Thoracic aorta (tissue), 2 donors: ENCODE measurements at places on chromosomes 12 and 14. TPM values are rescaled to one million over a fixed set of nuclear protein-coding genes. Genes with fewer than 3 reads are reported as not detected.

Gene CNTN1
- total RNA-seq, result 42.8 TPM

Gene LGMN
- 83.6 TPM for total RNA-seq

Gene DPF3
- total RNA-seq, result 2.2 TPM

Gene MDM2
- total RNA-seq, result 101 TPM

Gene TAS2R8
- total RNA-seq, result not detected

Gene KRT2
- total RNA-seq, result 1.4 TPM

Gene CLEC9A
- not detected for total RNA-seq

DNA sequence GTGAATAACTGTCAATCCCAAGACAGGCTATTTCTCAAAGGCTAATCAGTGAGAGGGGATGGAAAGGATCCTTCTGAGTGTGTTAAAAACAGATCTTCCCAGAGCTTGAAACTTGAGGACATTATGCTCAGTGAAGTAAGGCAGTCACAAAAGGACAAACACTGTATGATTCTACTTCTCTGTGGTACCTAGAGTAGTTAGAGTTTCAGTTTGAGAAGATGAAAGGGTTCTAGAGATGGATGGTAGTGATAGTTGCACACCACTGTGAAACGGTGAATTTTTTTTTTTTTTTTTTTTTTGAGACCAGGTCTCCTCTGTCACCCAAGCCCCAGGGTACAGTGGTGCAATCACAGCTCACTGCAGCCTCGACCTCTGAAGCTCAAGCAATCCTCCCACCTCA is 133.8 kb downstream of the SAMD4A start:
- H3K27ac ChIP-seq, result peak overlapping the region; percentile 72
- no peaks in the 10 kb centered on the region for H3K27me3 ChIP-seq
- no peak for DNase-seq
- H3K36me3 ChIP-seq, result peaks cover 5% of the 10 kb centered on the region
- H3K4me3 ChIP-seq, result no peak overlapping the region

DNA sequence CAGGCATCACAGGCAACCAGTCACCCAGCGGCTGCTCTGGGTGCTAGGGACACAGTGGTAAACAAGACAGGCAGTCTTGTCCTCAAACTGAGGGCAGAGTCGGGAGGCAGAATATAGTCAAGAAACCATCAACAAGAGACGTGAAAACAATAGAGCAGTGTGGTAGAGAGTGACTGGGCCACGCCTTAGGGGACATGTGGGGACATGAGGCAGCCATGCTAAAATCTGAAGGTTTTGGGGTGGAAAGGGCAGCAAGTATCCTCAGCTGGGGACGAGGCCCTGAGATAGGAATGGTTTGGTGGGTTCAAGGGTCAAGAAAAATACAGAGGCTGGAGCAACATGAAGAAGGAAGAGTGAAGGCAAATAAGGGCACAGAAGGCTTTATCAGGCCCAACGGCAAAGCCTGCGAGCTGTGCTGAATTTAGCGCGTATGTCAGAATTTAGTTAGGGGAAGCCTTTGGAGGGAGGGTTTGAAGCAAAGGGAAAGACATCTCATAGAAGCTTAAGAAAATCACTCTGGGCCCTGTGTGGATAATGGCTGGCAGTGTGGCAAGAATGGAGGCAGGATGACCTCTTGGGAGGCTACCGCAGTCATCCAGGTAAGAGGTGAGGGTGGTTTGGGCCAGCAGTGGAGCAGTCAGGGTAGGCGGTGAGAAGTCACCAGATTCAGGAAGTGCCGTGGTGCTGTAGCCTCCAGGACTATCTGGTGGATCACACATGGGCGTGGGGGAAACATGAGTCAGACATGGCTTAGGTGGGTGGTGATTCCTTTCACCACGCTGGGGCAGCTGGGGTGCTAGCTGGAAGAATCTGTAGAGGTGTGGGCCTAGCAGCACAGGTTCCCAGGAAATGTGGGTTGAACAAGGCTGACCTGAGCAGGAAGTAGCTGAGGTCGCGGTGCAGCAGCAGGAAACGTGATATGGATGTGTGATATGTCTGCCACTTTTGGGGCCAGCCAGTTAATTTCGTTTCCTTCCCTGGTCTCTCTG is 3.0 kb downstream of the EVL start:
- no peaks in the 10 kb centered on the region for H3K4me1 ChIP-seq
- no peak overlapping the region for H3K27ac ChIP-seq
- H3K27me3 ChIP-seq, result no peaks in the 10 kb centered on the region

- H3K4me1 ChIP-seq, result no peaks in the 10 kb centered on the region
- H3K27me3 ChIP-seq, result no peaks in the 10 kb centered on the region
- H3K27ac ChIP-seq, result no peak overlapping the region
- no peaks in the 10 kb centered on the region for H3K36me3 ChIP-seq
Measured at GRCh38 chr12:25271486-25272098, 20.9 kb upstream of the KRAS start.

DNA sequence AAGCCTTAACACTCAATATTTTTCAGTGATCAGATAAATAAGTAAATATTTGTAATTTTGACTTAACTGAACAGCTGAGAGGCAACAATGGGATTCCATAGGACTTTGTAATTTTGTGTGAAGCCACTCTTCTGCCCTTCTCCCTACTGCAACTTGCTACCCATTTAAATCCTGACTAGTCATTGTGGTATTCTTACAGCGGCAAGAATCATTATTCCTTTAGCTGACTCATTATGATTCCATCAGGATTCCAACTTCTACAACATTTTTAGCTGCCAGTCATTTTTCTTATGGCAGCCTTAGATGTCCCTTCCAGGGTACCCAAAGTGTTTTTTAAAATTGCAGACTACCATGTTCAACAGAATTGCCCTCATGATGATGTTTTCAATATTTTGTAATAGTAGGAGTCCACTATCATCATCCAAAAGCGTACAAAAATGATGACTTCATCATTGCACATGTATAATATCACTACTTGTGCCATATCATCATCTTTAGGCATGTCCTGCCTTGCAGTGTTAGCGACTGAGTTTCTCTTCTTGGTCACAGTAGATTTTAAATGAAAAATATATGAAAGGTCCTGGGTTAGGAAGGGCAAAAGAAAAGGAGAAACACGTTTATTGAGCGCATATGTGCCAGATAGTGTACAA is 5.1 kb upstream of the MAGOHB start:
- H3K27me3 ChIP-seq, result no peaks in the 10 kb centered on the region
- DNase-seq, result no peak
- H3K36me3 ChIP-seq, result no peaks in the 10 kb centered on the region

- H3K36me3 ChIP-seq, result no peaks in the 10 kb centered on the region
- no peak overlapping the region for H3K4me3 ChIP-seq
- H3K27ac ChIP-seq, result no peak overlapping the region
- H3K27me3 ChIP-seq, result no peaks in the 10 kb centered on the region
Measured at GRCh38 chr14:61470961-61471293, 149.5 kb downstream of the PRKCH start.

DNA sequence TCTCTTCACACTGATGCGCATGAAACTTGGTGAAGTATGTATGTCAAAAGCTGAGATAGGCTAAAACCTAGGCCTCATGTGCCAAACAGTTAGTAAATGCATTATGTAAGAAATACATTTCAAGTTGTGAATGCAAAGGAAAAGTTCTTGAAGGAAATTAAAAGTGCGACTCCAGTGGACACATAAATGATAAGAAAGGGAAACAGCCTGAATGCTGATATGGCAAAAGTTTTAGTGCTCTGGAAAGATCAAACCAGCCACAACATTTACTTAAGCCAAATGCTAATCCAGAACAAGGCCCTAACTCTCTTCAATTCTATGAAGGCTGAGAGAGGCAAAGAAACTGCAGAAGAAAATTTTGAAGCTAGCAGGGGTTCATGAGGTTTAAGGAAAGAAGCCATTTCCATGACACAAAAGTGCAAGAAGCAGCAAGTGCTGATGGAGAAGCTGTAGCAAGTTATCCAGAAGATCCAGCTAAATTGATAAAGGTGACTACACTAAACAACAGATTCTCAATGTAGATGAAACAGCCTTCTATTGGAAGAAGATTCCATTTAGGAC is 74.2 kb downstream of the GARIN6 start:
- H3K27me3 ChIP-seq, result no peaks in the 10 kb centered on the region
- no peak overlapping the region for H3K4me3 ChIP-seq
- H3K27ac ChIP-seq, result no peak overlapping the region
- no peaks in the 10 kb centered on the region for H3K36me3 ChIP-seq
- DNase-seq, result no peak

- no peak overlapping the region for H3K4me3 ChIP-seq
- H3K27me3 ChIP-seq, result no peaks in the 10 kb centered on the region
- DNase-seq, result no peak
- peaks cover 9% of the 10 kb centered on the region for H3K36me3 ChIP-seq
- H3K4me1 ChIP-seq, result no peaks in the 10 kb centered on the region
Measured at GRCh38 chr14:29618323-29619067, 309.2 kb downstream of the PRKD1 start.

DNA sequence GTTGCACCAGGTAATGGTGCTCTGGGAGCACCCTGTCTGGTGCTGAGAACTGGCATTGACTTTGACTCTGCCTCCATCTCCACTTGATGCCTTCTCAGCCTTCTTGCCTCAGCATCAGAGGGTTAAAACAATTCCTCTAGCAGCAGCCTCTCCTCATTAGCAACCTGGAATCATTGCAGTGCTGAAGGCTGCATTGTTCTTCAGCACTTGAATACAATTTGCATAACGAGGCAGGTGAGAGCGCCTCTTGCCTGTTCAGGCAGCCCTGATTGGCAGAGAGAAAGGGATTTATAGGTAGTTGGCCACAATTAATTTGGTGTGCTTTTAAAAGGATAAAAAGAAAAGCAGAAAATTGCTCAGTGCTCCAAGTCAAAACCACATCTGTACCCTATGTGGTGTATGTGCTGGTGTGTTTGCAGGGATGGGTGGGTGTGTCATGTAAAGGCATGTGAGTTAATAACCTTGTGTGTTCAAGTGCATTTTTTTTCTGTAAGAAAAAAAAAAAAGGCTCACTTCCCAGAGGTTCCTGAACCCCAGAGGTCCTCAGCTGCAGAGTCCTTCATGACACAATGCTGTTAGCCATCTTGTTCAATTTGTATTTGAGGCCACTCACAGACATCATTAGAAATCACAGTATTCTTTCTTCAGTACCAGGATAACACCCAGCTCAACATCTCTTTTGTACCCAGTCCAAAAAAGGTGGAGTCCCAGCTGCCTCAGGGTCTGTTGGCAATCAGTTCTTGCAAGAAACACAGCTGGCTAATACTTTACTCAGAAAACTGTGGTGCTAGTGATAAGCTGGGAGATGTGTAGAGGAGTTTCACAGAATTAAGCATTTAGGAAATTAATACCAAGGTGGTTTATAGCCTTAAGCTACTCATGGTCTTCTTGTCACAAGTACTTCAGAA is 385.6 kb downstream of the GRIN2B start:
- DNase-seq, result no peak
- no peak overlapping the region for H3K27ac ChIP-seq
- no peak overlapping the region for H3K4me3 ChIP-seq
- no peaks in the 10 kb centered on the region for H3K4me1 ChIP-seq

GRCh38 chr12:6072302-6072752 is 52.1 kb downstream of the VWF start:
- no peaks in the 10 kb centered on the region for H3K36me3 ChIP-seq
- H3K27ac ChIP-seq, result no peak overlapping the region
- H3K4me3 ChIP-seq, result no peak overlapping the region
- peaks cover 4% of the 10 kb centered on the region for H3K4me1 ChIP-seq
- DNase-seq, result no peak

GRCh38 chr14:79328863-79329262 is 882.4 kb downstream of the DIO2 start:
- no peaks in the 10 kb centered on the region for H3K4me1 ChIP-seq
- H3K27ac ChIP-seq, result peak overlapping the region; percentile 35
- DNase-seq, result no peak
- H3K4me3 ChIP-seq, result peak overlapping the region; percentile 31
- no peaks in the 10 kb centered on the region for H3K36me3 ChIP-seq

DNA sequence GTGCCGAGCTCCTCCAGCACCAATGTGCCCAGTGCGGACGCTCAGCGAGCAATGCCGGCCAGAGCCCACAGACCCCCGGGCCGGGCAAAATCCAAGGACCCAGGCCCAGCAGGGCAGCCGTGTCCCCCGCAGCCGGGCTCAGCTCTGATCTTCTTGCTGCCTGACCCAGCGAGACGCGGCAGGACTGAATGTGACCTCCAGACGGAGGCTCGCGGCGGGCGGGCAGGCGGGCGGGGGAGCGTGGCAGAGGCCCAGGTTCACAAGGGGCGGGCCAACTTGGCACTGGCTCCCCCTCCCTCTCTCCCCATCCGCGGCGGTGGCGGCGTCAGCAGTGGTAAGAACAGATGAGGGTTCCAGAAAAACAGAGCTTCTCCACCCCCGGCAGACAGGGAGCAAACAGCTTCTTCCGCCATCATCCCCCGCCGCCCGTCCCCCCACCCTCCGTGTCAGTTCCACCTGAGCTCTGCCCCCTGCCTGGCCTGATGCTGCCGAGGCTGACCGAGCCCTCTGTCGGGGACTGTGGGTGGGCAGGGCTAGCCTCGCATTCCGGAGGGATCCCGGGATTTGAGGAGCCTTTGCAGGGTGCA is 94.3 kb downstream of the RFLNA start:
- H3K4me1 ChIP-seq, result peaks cover 56% of the 10 kb centered on the region
- peak; percentile 62 for DNase-seq
- H3K27ac ChIP-seq, result peak overlapping the region; percentile 96
- H3K4me3 ChIP-seq, result peak overlapping the region; percentile 88

GRCh38 chr12:48142818-48143674 is 14.3 kb downstream of the ASB8 start:
- H3K4me3 ChIP-seq, result no peak overlapping the region
- peaks cover 78% of the 10 kb centered on the region for H3K36me3 ChIP-seq
- DNase-seq, result no peak
- no peaks in the 10 kb centered on the region for H3K4me1 ChIP-seq
- H3K27ac ChIP-seq, result no peak overlapping the region

GRCh38 chr12:111330800-111331752 is 37.8 kb downstream of the PHETA1 start:
- H3K27me3 ChIP-seq, result no peaks in the 10 kb centered on the region
- no peaks in the 10 kb centered on the region for H3K36me3 ChIP-seq
- no peaks in the 10 kb centered on the region for H3K4me1 ChIP-seq
- no peak overlapping the region for H3K27ac ChIP-seq
- H3K4me3 ChIP-seq, result no peak overlapping the region

DNA sequence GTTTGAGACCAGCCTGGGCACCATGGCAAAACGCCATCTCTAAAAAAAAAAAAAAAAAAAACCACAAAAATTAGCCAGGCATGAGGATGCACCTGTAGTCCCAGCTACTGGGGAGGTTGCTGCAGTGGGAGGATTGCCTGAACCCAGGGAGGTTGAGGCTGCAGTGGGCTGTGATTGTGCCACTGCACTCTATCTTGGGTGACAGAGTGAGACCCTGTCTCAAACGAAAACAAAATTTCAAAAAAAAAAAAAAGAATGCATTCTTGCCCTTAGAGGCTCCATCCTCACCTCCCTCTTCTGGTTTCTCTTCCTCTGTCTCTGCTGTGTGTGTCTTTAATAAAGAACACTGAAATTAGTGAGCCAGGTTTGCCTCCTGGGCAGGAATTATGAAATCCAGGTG is 107.8 kb downstream of the VCPKMT start:
- H3K4me1 ChIP-seq, result peaks cover 3% of the 10 kb centered on the region
- no peaks in the 10 kb centered on the region for H3K36me3 ChIP-seq
- no peak overlapping the region for H3K27ac ChIP-seq
- DNase-seq, result no peak
- no peaks in the 10 kb centered on the region for H3K27me3 ChIP-seq

DNA sequence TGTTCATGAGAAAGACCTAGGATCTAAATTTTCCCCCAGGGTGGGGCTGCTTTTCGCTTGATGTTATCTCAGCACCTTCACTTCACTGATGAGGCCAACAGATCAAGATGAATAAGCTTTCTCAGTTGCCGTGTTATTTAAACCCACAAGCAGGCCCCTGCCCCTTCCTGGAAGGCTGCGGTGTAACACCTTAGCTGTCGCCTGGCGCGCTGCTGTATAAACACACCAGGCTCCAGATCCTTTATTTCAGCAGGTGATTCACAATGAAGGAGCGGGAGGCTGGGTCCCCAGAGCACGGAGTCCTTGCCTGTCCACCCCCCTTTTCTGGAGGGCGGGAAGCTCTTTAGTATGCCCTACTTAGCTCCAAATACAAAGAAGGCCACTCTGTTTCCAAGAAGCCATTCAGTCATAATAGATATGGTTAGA is 515.4 kb downstream of the FUT8 start:
- H3K4me3 ChIP-seq, result no peak overlapping the region
- H3K36me3 ChIP-seq, result no peaks in the 10 kb centered on the region
- H3K27ac ChIP-seq, result no peak overlapping the region
- H3K27me3 ChIP-seq, result no peaks in the 10 kb centered on the region
